GM23248 (cell line): ENCODE measurements at places on chromosomes 1 and 21. TPM values are rescaled to one million over a fixed set of nuclear protein-coding genes. Genes with fewer than 3 reads are reported as not detected.

The PKLR gene
- not detected in 2 replicates for total RNA-seq

The JAM2 gene
- total RNA-seq: 0.13 and 1.9 TPM in 2 replicates

The S100A14 gene
- total RNA-seq: 2.1 TPM in 1 of 2 replicates, not detected in the other

The SPRR2B gene
- total RNA-seq: not detected in 2 replicates

The GIPC2 gene
- total RNA-seq: 0.32 and 0.51 TPM in 2 replicates

GRCh38 chr1:30657131-30658013 is 66.0 kb downstream of the MATN1 start:
- H3K4me3 ChIP-seq: no peak overlapping the region
- DNase-seq: no peak
- no peak overlapping the region for H3K27ac ChIP-seq
- H3K27me3 ChIP-seq: no peaks in the 10 kb centered on the region; the same call in 1 of the 2 replicates
- no peaks in the 10 kb centered on the region for H3K36me3 ChIP-seq

GRCh38 chr1:243623841-243624240 is 226.2 kb downstream of the AKT3 start:
- H3K36me3 ChIP-seq: peaks cover 3% of the 10 kb centered on the region; the same call in 1 of the 2 replicates
- no peaks in the 10 kb centered on the region for H3K27me3 ChIP-seq

- H3K27me3 ChIP-seq: no peaks in the 10 kb centered on the region
- peak; percentile 68 for DNase-seq
- peaks cover 21% of the 10 kb centered on the region for H3K4me1 ChIP-seq
- H3K36me3 ChIP-seq: no peaks in the 10 kb centered on the region
- no peak overlapping the region for H3K4me3 ChIP-seq
These were observed 56.3 kb upstream of the JUN start for GRCh38 chr1:58839846-58840835.

DNA sequence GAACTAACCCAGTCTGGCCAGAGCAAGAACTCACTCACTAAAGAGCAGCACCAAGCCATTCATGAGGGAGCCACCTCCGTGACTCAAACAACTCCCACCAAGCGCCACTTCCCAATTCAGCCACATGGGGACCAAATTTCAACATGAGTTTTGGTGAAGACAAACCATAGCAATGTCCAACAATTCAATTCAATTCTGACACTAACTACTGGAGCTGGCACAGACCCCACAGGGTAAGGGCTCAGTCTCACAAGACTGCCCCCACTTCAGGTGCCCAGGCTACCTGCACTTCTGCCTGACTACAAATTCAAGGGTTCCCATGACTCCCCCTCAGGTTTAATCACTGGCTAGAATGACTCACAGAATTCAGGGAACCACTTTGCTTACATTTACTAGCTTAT is 48.8 kb upstream of the RAP1A start:
- no peaks in the 10 kb centered on the region for H3K36me3 ChIP-seq
- H3K27me3 ChIP-seq: no peaks in the 10 kb centered on the region
- no peak overlapping the region for H3K4me3 ChIP-seq
- DNase-seq: peak; percentile 46
- H3K27ac ChIP-seq: no peak overlapping the region

GRCh38 chr1:87642581-87643221 is 314.0 kb downstream of the LMO4 start:
- H3K4me1 ChIP-seq: peaks cover 26% of the 10 kb centered on the region
- H3K36me3 ChIP-seq: no peaks in the 10 kb centered on the region
- H3K27ac ChIP-seq: no peak overlapping the region
- no peaks in the 10 kb centered on the region for H3K27me3 ChIP-seq

- H3K27me3 ChIP-seq: no peaks in the 10 kb centered on the region
- DNase-seq: no peak
- peaks cover 20% of the 10 kb centered on the region for H3K4me1 ChIP-seq
- H3K4me3 ChIP-seq: no peak overlapping the region
- no peaks in the 10 kb centered on the region for H3K36me3 ChIP-seq
- no peak overlapping the region for H3K27ac ChIP-seq
These were observed 150.9 kb downstream of the HLX start for GRCh38 chr1:221029981-221030649.

GRCh38 chr1:43689289-43689688 is 18.0 kb upstream of the ST3GAL3 start:
- H3K27me3 ChIP-seq: no peaks in the 10 kb centered on the region
- peak overlapping the region; percentile 53 for H3K27ac ChIP-seq
- peaks cover 75% of the 10 kb centered on the region; the same call in 1 of the 2 replicates for H3K36me3 ChIP-seq
- H3K4me3 ChIP-seq: no peak overlapping the region

GRCh38 chr1:8780405-8780804 is 37.0 kb downstream of the RERE start:
- H3K4me3 ChIP-seq: no peak overlapping the region
- no peaks in the 10 kb centered on the region for H3K27me3 ChIP-seq
- no peak overlapping the region for H3K27ac ChIP-seq
- H3K4me1 ChIP-seq: no peaks in the 10 kb centered on the region

GRCh38 chr1:203693721-203694120 is 67.1 kb downstream of the ATP2B4 start:
- H3K4me1 ChIP-seq: peaks cover 31% of the 10 kb centered on the region
- peaks cover 9% of the 10 kb centered on the region; the same call in 1 of the 2 replicates for H3K36me3 ChIP-seq
- H3K27ac ChIP-seq: peak overlapping the region; percentile 97
- H3K27me3 ChIP-seq: no peaks in the 10 kb centered on the region
- DNase-seq: peak; percentile 32

- peaks cover 4% of the 10 kb centered on the region; the same call in 1 of the 2 replicates for H3K4me1 ChIP-seq
- H3K27ac ChIP-seq: no peak overlapping the region
- H3K4me3 ChIP-seq: no peak overlapping the region
These were observed 57.8 kb downstream of the LPAR3 start for GRCh38 chr1:84835169-84835568.

- H3K4me1 ChIP-seq: peaks cover 8% of the 10 kb centered on the region
- peaks cover 82% of the 10 kb centered on the region for H3K36me3 ChIP-seq
- DNase-seq: no peak
- H3K4me3 ChIP-seq: no peak overlapping the region
- H3K27me3 ChIP-seq: no peaks in the 10 kb centered on the region
- H3K27ac ChIP-seq: no peak overlapping the region
These were observed 14.1 kb downstream of the TOR3A start for GRCh38 chr1:179095924-179096323.

- H3K4me1 ChIP-seq: peaks cover 20% of the 10 kb centered on the region; the same call in 1 of the 2 replicates
- DNase-seq: peak; percentile 58
- H3K4me3 ChIP-seq: peak overlapping the region; percentile 96
These were observed 1.1 kb downstream of the SERBP1 start for GRCh38 chr1:67429011-67429527.

DNA sequence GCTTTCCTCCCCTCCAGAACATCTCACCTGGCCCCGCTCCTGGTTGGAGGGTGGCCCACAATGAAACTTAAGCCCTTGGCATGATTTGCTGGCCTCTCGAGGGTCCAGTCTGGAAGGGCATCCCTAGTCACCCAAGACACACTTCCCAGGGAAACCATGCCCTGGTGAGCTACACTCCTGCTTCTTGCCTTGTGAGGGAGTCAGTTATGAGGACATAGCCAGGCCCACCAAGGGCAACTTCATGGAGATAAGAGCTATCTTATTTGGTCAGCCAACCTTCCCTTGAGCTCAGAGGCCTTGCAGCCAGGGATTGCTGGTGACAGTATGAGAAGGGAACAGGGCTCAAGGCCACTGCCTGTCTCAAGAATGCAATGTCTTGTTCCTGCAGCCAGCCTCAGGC is 9.7 kb downstream of the TNR start:
- no peak overlapping the region for H3K4me3 ChIP-seq
- no peaks in the 10 kb centered on the region for H3K4me1 ChIP-seq
- H3K27me3 ChIP-seq: no peaks in the 10 kb centered on the region
- no peak for DNase-seq
- no peaks in the 10 kb centered on the region for H3K36me3 ChIP-seq
- H3K27ac ChIP-seq: no peak overlapping the region

- no peaks in the 10 kb centered on the region for H3K27me3 ChIP-seq
- DNase-seq: no peak
- no peaks in the 10 kb centered on the region for H3K36me3 ChIP-seq
These were observed 3.3 kb upstream of the WARS2 start for GRCh38 chr1:119143706-119144105.

DNA sequence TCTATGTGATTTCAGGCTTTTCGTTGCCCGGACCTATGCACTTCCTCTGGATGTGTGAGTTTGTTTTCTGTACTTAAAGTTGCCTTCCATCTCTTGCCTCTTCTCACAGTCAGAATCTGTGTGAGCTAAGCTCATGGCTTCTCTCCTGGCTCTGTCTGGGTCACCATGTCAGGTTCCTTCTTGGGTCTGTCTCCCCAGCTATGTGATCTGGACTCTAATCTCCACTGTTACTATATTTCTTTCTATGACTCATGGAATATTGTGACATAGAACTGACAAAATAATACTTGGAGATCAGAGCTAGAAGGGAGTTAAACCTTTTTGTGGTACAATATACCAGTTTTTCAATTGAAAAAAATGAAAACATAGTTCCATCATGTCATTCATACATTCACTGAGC is 172.7 kb upstream of the FGGY start:
- H3K4me3 ChIP-seq: no peak overlapping the region
- DNase-seq: peak; percentile 61
- H3K27me3 ChIP-seq: no peaks in the 10 kb centered on the region
- peak overlapping the region; percentile 81 for H3K27ac ChIP-seq
- H3K36me3 ChIP-seq: no peaks in the 10 kb centered on the region

DNA sequence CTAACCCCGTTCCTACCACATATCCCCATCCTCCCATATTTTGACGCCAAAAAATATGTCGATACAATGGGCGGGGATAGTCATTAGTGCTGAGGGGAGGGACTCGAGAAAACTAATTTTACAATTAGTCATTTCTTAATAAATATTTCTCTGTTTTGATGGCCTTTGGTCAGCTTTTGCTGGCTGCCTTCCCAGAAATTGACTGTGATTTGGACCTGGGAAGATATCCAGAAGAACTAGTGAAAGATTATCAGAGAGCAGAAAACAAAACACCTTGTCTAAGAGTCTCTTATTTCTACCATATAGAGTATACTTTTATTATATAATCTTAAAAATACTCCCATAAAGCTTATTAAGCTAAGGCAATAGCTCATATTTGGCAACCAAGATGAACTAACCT is 247.6 kb downstream of the MRPL39 start:
- no peak overlapping the region for H3K4me3 ChIP-seq
- DNase-seq: no peak
- H3K36me3 ChIP-seq: no peaks in the 10 kb centered on the region
- H3K4me1 ChIP-seq: no peaks in the 10 kb centered on the region
